ENCODE measurements at places on chromosomes 1 and 21. TPM values are rescaled to one million over a fixed set of nuclear protein-coding genes. Genes with fewer than 3 reads are reported as not detected.

Gene KCNJ9
- not detected for total RNA-seq

Gene BARHL2
- not detected for total RNA-seq

Gene IGSF9
- 2.3 TPM for total RNA-seq

Gene ZDHHC18
- 5.7 TPM for total RNA-seq

Gene WNT9A
- 0.66 TPM for total RNA-seq

GRCh38 chr1:245486775-245487470, 332.1 kb downstream of the KIF26B start:
- H3K4me3 ChIP-seq, result no peak overlapping the region
- no peaks in the 10 kb centered on the region for H3K36me3 ChIP-seq
- no peak overlapping the region for H3K27ac ChIP-seq
- DNase-seq, result no peak
- H3K27me3 ChIP-seq, result no peaks in the 10 kb centered on the region
- H3K4me1 ChIP-seq, result no peaks in the 10 kb centered on the region

DNA sequence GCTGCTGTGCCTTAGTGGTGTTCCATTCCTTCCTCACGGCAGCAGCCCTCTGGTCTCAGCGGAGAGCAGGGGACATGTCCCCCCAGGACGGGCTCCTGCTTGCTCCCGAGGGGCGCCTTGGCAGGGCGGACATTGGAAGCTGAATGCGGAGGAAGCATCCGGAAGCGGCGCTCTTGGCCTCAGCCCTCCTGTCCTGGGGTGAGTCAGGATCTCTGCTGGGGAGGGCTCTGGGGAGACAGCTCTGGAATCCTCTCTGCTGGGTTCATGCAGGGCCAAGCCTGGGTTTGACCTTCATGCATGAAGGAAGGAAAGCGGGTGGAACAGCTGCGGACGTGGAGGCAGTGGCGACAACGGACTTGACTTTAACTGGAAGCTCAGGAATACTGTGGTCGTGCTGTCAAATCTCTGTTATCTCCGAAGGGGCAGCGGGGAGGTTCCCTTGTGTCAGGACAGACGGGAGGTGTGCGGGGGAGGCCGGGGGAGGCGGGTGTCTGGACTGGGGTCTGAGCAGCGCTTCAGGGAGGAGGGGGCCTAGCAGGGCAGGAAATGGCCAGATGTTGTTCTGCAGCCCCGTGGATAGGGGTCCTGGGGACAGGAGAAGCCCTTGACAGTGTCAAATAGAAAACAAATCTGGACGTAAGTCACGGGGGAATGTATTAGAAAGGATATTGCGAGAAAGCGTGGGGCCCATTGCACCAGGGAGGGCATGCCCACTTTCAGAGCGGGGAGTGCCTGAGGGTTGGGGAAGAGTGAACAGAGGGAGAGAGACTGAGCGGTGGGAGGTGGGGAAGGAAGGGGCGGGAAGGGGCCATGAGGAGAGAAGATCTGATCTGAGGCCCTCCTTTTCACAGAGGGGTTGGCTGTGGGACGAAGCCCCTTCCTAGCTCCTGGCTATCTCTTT, 26.6 kb downstream of the CRYAA start:
- no peaks in the 10 kb centered on the region for H3K36me3 ChIP-seq
- no peak overlapping the region for H3K27ac ChIP-seq
- H3K4me3 ChIP-seq, result no peak overlapping the region
- H3K27me3 ChIP-seq, result no peaks in the 10 kb centered on the region
- peaks cover 8% of the 10 kb centered on the region for H3K4me1 ChIP-seq

GRCh38 chr1:8643542-8644536, 173.6 kb downstream of the RERE start:
- DNase-seq, result peak; percentile 48
- peak overlapping the region; percentile 69 for H3K27ac ChIP-seq
- peaks cover 61% of the 10 kb centered on the region for H3K4me1 ChIP-seq
- H3K27me3 ChIP-seq, result no peaks in the 10 kb centered on the region
- H3K36me3 ChIP-seq, result no peaks in the 10 kb centered on the region

DNA sequence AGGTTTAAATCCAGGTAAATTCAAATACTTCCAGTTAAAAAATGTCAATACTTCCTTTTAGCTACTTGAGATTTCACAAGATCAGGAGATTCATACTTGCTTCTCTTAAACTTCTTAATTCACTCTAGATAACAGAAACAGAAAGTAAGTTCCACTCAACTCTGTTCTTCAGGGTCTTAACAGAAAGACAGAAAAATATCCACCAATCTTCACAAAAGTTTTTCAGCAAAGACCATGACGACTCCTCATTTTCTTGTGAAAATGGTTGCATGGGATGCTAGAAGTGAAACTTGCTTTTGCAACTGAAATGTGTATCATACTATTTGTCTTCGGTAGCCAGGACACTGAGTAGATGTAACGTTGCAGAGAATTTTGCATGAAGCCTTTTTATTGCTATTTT, 12.3 kb upstream of the LRRC8C start:
- no peaks in the 10 kb centered on the region for H3K4me1 ChIP-seq
- H3K27me3 ChIP-seq, result no peaks in the 10 kb centered on the region
- no peak overlapping the region for H3K4me3 ChIP-seq
- H3K36me3 ChIP-seq, result no peaks in the 10 kb centered on the region
- H3K27ac ChIP-seq, result no peak overlapping the region

GRCh38 chr1:231600458-231600976, 26.1 kb upstream of the DISC1 start:
- H3K27ac ChIP-seq, result no peak overlapping the region
- no peaks in the 10 kb centered on the region for H3K36me3 ChIP-seq
- no peak for DNase-seq
- H3K4me1 ChIP-seq, result no peaks in the 10 kb centered on the region
- no peak overlapping the region for H3K4me3 ChIP-seq

- H3K27me3 ChIP-seq, result no peaks in the 10 kb centered on the region
- peak overlapping the region; percentile 39 for H3K27ac ChIP-seq
- H3K36me3 ChIP-seq, result no peaks in the 10 kb centered on the region
- H3K4me1 ChIP-seq, result peaks cover 18% of the 10 kb centered on the region
- DNase-seq, result no peak
- H3K4me3 ChIP-seq, result no peak overlapping the region
These were observed 55.2 kb upstream of the SELENON start for GRCh38 chr1:25744636-25745425.

GRCh38 chr1:167627615-167627864, 2.5 kb upstream of the RCSD1 start:
- H3K4me1 ChIP-seq, result peaks cover 4% of the 10 kb centered on the region
- H3K4me3 ChIP-seq, result no peak overlapping the region
- no peaks in the 10 kb centered on the region for H3K36me3 ChIP-seq
- no peak overlapping the region for H3K27ac ChIP-seq

GRCh38 chr1:15066191-15066590, 87.4 kb upstream of the TMEM51 start:
- no peak for DNase-seq
- no peaks in the 10 kb centered on the region for H3K27me3 ChIP-seq
- no peaks in the 10 kb centered on the region for H3K36me3 ChIP-seq
- H3K4me3 ChIP-seq, result no peak overlapping the region

DNA sequence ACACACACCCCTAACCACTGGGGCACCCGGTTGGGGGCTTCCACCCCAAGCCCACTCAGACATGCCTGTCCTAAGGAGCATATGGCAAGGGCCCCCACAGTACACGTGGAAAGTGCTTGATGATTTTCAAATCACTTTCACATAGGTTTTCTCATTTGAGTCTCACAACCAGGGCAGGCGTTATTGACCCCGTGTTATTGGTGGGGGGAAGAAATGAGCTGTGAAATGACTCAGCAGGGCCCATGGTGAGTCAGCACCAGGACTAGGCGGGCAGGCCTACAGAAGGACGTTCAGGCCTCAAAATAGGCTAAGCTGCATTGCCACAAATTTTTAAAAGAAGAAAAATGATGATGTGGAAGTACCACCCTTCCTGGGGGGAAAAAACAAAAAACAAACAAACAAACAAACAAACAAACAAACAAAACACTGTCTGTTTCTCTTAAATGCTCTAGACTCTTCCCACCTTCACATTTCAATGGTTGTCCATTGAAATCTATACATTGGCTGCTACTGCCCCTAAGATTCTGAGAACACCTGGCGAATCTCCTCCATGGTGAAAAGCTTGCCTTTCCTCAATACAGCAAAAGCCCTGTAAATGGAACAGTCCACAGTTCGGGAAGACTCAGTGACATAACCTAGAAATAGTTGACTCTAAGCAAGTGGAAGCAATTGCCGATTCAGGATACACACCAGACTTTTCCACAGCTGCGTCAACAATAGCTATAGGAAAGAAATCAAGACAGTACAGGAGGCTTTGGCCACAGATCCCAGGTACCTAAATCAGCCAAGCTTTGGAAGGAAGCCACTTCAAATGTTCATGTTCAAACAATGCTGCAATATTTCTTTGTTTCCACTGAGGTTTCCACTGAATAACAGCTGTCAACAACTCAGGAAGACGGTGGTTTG, 234.7 kb downstream of the TOMM20 start:
- H3K4me1 ChIP-seq, result peaks cover 50% of the 10 kb centered on the region
- DNase-seq, result peak; percentile 76
- H3K27ac ChIP-seq, result peak overlapping the region; percentile 68
- no peak overlapping the region for H3K4me3 ChIP-seq
- H3K36me3 ChIP-seq, result no peaks in the 10 kb centered on the region
- no peaks in the 10 kb centered on the region for H3K27me3 ChIP-seq

GRCh38 chr1:95049935-95050334, 22.8 kb downstream of the ALG14 start:
- no peaks in the 10 kb centered on the region for H3K4me1 ChIP-seq
- H3K4me3 ChIP-seq, result no peak overlapping the region
- H3K27ac ChIP-seq, result no peak overlapping the region
- DNase-seq, result no peak

- H3K27ac ChIP-seq, result peak overlapping the region; percentile 75
- H3K36me3 ChIP-seq, result no peaks in the 10 kb centered on the region
- H3K27me3 ChIP-seq, result no peaks in the 10 kb centered on the region
These were observed 477.9 kb downstream of the LMO4 start for GRCh38 chr1:87806379-87807094.

DNA sequence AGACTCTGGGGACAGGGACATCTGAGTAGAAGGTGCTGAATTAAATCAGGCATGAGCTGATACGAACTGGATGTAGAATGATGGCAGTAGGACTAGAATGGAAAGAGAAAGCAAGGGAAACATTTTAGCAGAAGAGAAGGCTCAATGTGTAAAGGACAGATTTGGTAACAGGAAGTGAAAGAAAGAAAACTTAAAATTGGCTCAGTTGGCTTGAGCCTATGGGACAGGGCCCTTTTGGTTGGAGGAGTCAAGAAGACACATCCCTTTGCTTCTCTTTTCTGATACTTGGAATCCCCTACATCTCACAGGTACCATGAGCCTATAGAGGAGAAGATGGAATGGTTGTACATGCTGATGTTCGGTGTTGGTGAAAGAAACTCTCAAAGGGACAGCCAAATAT, 300.6 kb upstream of the PLXNA2 start:
- no peak for DNase-seq
- no peaks in the 10 kb centered on the region for H3K4me1 ChIP-seq
- no peaks in the 10 kb centered on the region for H3K36me3 ChIP-seq
- no peak overlapping the region for H3K4me3 ChIP-seq

DNA sequence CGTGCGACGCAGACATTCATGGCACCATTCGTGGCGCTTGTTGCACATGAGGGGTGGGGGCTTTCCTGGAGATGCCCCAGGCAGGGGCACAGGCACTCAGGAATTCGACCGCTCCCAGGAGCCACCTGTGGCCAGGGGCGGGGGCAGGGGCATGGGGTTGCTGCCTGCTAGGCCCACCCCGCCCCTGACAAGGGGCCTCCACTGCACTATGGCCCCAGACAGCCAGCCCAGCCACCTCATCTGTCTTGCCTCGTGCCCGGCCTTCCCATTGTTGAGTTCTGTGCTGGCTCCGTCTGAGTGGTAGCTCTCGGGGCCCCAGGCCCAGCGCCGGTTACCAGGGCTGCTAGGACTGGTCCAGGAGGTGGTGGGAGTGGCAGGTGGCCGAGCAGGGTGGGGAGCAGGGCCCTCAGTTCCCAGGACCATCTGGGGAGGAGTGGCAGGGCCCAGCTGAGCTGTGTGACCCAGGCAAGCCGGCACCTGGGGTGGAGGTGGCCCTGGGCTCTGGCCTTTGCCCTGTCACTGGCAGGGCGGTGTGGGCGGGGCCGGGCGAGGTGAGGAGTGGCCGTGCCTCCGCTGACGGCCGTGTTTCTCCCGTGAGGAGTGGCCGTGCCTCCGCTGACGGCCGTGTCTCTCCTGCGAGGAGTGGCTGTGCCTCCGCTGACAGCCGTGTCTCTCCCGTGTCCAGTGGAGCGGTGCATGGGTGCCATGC, 1.9 kb downstream of the PLCH2 start:
- DNase-seq, result no peak
- H3K27ac ChIP-seq, result no peak overlapping the region
- H3K27me3 ChIP-seq, result no peaks in the 10 kb centered on the region
- H3K4me3 ChIP-seq, result no peak overlapping the region
- H3K36me3 ChIP-seq, result no peaks in the 10 kb centered on the region

DNA sequence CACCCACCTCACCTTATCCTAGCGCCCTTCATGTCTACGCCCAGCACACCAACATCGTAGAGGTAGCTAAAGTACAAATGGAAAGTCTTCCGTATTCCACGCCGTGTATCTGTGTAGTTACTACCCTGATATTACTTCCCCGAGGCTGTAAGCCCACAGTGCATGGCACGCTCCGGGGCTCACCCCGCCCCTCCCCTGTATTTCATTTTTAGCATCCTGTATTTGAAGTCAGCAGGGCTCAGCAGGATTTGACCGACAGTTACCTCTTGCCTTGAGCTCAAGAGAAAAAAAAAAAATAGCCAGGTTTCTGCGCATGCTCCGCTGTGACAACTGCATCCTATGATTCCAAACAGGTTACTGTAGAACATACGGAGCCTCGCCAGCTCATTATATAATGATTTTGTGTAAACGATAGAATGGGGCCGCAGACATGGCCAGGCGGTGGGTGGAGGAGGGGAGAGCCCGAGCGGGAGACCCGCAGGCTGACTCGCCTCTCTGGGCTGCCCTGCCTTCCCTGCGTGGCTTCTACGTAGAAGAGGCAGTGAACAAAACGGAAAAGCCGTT, 1.3 kb downstream of the ABCG1 start:
- peak; percentile 45 for DNase-seq
- H3K4me3 ChIP-seq, result no peak overlapping the region
- H3K27ac ChIP-seq, result peak overlapping the region; percentile 44

- H3K36me3 ChIP-seq, result no peaks in the 10 kb centered on the region
- H3K4me3 ChIP-seq, result no peak overlapping the region
- DNase-seq, result peak; percentile 20
- no peaks in the 10 kb centered on the region for H3K4me1 ChIP-seq
These were observed 83.3 kb downstream of the CDC42BPA start for GRCh38 chr1:227234998-227235405.

DNA sequence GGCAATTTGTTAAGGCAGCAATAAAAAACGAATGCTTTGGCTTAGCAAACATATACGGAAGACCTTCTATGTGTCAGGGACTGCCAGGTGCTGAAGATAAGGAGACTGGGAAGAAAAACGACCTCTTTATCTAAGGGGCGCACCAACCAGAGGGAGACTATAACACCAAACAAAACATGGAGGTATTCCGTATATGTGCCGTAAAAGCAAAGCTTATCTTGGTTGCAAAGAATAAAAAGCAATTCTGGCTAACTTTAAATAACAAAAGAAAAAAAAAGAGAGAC, 167.1 kb upstream of the KCNJ15 start:
- H3K36me3 ChIP-seq, result no peaks in the 10 kb centered on the region
- no peak overlapping the region for H3K4me3 ChIP-seq
- H3K27me3 ChIP-seq, result no peaks in the 10 kb centered on the region
- DNase-seq, result no peak
- H3K27ac ChIP-seq, result no peak overlapping the region
- no peaks in the 10 kb centered on the region for H3K4me1 ChIP-seq
